ENCODE measurements at places on chromosomes 5 and 9.

DNA sequence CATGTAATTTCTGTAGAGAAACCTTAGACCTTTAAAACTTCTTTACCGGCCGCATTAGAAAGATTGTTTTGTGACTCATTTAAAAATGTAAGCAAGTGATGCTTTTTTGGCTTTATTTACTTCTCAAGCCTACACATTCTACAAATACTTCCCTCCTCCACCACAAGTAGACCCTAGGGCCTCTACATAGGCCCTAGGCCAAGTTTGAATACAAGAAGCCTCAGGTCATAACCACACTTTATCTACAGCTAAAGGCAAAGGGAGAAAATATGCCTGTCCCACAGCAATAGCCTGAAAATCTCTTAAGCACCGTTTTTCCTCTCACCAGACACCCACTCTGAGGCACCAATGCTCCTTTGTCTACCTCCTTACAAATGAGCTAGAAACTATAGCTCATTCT lies 53.9 kb downstream of the CSNK1A1 start:
- no peak for DNase-seq

GRCh38 chr5:17282283-17283120 lies 65.1 kb downstream of the BASP1 start:
- no peak for DNase-seq

GRCh38 chr9:99748676-99749075 lies 73.0 kb upstream of the NR4A3 start:
- no peak for DNase-seq

GRCh38 chr5:73295921-73296320 lies 122.9 kb downstream of the TMEM174 start:
- DNase-seq: no peak

GRCh38 chr9:78044189-78044588 lies 12.6 kb upstream of the GNAQ start:
- DNase-seq: no peak

GRCh38 chr5:159779481-159779880 lies 136.8 kb upstream of the ADRA1B start:
- no peak for DNase-seq

DNA sequence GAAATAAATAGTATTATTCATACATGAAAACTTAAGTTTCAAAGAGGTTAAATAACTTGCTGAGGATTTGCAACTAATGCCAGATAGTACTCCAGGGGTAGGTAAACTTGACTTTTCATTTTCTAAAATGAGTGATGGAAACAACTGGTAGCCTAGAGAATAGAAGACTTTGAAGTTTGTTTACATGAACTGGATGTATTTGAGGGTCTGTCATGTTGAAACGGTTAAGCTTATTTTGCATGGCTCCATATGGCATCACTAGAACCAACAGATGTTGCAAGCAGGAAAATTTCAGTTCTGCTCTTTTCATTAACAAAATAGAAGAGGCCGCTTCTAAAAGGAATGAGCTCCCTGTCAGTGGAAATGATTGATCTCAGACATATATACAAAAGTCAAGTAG lies 105.1 kb upstream of the SGCD start:
- no peak for DNase-seq

- DNase-seq: no peak
Observed at GRCh38 chr9:112118009-112118408, 57.1 kb downstream of the SUSD1 start.

DNA sequence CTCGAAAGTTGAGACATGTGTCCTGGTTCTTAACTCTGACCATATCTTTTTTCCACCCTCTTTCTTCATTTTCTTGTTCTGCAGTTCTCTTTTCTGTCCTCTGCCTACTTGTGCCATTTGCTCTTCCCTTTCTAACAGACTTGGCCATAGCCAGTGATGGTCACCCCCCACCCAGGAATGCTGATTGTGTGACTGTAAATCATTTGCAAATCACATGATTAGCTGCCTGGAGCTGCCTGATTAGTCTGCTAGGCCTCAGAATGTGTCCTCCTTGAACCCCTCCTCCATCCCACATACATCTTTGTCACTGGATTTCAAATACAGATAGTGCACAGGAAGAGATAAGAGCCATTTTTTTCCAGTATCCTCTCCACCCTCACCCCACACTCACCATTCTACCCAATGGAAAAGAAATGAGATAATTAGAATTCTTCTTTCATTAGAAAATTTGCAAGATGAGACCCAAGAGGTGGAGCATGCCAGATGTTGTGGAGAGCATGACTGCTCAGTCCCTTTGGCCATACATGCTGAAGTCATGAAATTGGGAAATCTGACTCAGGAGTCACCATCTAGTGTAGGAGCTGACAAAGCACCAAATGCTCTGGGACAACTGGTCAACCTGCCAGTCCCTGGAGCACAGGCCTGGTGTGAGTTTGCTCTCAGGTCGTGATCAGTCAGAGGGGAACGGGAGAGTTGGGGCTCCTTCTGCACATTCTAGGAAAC lies 538.2 kb downstream of the CCDC171 start:
- no peak for DNase-seq

GRCh38 chr5:126044931-126045565 lies 378.2 kb upstream of the GRAMD2B start:
- DNase-seq: no peak

GRCh38 chr9:135447126-135447525 lies 32.5 kb upstream of the PPP1R26 start:
- no peak for DNase-seq

GRCh38 chr9:90517103-90517502 lies 125.5 kb downstream of the DIRAS2 start:
- no peak for DNase-seq

GRCh38 chr5:42784132-42784531 lies 27.5 kb downstream of the CCDC152 start:
- DNase-seq: no peak

DNA sequence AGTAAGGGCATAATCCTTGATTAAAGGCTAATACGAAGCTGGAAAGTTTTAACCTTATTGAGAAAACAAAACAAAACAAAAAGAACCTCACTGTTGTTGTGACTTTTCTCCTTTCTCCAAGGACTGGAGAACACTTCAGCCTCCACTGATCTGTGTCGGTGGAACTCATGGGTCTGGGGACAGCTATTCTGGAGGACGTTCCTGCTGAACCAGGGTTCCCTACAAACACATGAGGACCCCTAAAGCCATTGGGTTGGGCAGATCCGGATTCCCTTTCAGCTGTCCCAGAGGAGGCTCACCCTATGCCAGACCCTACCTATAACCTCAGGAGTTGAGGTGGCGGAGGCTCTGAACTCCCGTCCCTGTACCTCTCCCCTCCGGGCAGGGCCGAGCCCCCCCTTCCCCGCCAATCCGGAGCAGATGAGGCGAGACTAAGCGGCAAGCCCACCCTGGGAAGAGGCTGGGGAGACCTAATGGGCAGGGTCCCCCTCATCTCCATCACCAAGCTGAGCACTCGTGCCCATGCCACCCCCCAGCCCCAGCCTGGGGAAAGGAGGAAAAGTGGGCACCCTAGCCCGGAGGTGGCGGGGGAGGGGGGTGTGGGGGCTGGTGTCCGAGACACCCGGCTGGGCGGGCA lies 1.6 kb upstream of the TCF7 start:
- no peak for DNase-seq

- no peak for DNase-seq
Observed at GRCh38 chr5:154319736-154320135, 126.1 kb upstream of the SAP30L start.

GRCh38 chr5:157271740-157272271 lies 5.9 kb downstream of the CYFIP2 start:
- DNase-seq: no peak

GRCh38 chr9:128144239-128145181 lies 4.7 kb upstream of the LCN2 start:
- no peak for DNase-seq

- no peak for DNase-seq
Observed at GRCh38 chr9:136438548-136439480, 831 bp downstream of the INPP5E start.

DNA sequence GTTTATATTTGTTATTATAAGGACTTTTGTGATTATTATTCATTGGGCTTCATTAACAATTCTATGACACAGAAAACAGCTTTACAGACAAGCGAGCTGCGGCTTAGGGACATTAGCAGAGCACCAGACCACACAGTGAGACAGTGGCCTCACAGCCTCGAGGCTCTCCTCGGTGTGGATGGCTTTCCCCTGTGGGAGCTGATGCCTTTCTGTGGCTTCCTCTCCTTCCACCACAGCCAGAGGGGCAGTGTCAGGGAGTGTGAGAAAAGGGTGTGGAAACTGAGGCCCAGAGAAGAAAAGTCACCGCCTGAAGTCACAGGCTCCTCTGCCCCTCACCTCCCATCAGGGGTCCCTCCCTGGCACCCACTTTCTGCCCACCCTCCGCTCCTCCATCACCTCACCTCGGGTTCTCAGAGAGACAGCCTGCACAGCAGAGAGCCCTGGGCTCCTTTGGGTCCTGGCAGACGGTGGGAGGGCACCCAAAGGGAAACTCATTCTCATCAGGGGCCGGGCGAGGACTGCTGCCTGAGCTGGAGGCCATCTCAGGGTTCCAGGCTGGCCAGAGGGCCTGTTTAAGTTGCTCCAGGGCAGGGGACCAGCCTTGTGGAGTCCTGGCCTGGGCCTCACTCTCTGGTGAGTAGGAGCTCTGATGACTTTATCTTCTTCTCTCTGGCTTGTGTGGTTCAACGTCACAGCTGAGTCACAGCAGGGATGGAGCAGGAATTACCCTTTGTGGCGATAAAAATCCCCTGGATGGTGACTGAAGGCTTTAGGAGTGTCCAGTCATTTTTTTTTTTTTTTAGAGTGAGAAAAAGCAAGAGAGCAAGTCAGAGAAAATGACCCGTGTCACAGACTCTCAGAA lies 830 bp downstream of the TRAF1 start:
- DNase-seq: no peak

- no peak for DNase-seq
Observed at GRCh38 chr9:133132174-133132573, 11.1 kb upstream of the RALGDS start.

DNA sequence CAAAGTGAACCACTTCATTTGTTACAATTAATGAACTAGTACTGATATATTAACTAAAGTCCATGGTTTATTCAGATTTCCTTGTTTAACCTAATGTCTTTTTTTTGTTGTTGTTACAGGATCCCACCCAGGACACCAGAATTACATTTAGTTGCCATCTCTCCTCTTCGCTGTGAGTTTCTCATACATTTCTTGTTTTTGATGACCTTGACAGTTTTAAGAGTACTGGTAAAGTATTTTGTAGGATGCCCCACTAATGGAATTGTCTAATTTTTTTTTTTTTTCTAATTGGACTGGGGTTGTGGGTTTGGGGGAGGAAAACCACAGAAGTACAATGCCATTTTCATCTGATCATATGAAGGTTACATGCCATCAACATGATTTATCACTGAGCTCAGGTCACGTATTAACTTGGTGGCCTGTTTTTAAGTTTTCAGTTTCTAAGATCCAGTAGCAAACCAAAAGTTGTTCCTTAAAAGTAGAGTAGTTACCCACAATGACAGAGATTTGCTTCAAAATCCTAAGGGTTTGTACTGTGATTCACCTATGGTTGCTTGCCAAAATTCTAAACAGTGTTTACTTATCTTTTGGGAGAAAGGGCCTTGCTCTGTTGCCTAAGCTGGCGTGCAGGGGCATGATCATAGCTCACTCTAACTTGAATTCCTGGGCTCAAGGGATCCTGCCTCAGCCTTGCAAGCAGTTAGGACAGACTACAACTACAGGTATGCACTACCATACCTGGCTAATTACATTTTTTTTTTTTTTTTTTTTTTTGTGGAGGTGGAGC lies 4.5 kb upstream of the OTULIN start:
- DNase-seq: no peak

GRCh38 chr5:149799119-149799623 lies 69.1 kb downstream of the PPARGC1B start:
- DNase-seq: no peak

DNA sequence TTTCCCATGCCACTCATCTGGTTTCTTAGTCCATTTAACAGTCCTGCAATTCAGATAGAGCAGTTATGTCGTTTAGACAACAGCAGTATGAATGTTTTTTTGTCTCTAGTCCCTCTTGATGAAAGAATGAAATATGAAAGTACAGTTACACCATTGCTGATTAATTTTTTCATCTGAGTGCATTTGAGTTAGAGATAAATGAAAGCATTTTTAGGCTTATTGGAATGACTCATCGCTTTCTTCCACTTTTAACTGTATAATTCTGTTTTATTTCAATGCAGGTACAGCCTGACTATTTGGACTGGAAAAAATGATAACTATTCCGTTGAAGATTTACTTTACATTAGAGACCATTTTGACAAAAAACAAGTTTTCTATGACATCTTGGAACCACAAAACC lies 28.7 kb downstream of the ANKRD34B start:
- DNase-seq: no peak

DNA sequence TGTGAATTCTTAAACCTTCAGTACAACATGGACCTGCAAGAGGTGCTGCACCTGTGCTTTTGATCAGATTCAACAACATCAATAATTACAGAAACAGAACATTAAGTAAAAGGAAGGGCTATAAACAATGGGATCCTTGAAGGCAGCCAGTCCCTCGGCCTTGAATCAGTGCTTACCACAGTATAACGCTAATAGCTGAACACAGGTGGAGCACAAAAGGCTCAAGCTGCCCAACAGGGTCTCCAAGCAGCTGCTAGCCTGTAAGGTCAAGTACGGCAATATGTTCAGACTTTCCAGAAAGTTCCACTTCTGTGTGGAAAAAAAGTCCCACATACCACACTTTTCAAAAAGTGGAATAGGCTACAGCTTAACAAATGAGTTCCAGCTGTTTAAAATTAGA lies 61.9 kb upstream of the ITGA1 start:
- no peak for DNase-seq

GRCh38 chr9:1469996-1470395 lies 419.8 kb downstream of the DMRT2 start:
- DNase-seq: no peak

- DNase-seq: no peak
Observed at GRCh38 chr5:165728425-165728824, 2223.0 kb downstream of the MAT2B start.

- no peak for DNase-seq
Observed at GRCh38 chr5:65299861-65300260, 181.9 kb downstream of the ADAMTS6 start.

DNA sequence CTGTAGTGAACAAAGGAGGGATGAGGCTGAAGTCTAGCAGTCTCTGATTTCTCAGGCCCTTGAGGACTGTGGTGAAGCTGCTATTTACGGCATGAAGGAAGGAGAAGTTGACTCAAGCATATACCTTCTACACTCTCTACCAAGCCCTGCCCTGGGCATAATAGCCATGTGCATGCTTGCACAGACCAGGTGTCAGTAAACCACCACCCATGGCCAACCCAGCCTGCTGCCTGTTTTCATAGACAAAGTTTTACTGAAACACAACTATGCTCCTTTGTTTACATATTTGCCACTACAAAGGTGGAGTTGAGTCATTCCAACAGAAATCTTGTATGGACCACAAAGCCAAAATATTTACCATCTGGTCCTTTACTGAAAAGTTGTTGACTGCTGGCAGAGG lies 126.9 kb downstream of the PAPPA start:
- no peak for DNase-seq

- no peak for DNase-seq
Observed at GRCh38 chr5:173973616-173973969, 15.4 kb upstream of the C5orf47 start.

All from cortex of kidney (tissue), 1 donor.